ENCODE measurements at places on chromosomes 7 and 10.
A peak's percentile ranks its signal among the peaks of the same experiment; 100 is the strongest.

GRCh38 chr10:17476073-17476472 is 21.7 kb upstream of the ST8SIA6 start:
- no peak for DNase-seq

- DNase-seq, result peak; percentile 73
These were observed 784 bp upstream of the SERPINE1 start for GRCh38 chr7:101125989-101126650.

- no peak for DNase-seq
These were observed 13.6 kb downstream of the LOXL4 start for GRCh38 chr10:98254234-98254974.

- DNase-seq, result no peak
These were observed 108.7 kb downstream of the ETV1 start for GRCh38 chr7:13880789-13881188.

- DNase-seq, result no peak
These were observed 24.3 kb downstream of the SUN3 start for GRCh38 chr7:48004638-48005037.

- peak; percentile 29 for DNase-seq
These were observed 126.7 kb upstream of the PRSS58 start for GRCh38 chr7:142384493-142384922.

- no peak for DNase-seq
These were observed 10.4 kb downstream of the STMP1 start for GRCh38 chr7:135672560-135673359.

DNA sequence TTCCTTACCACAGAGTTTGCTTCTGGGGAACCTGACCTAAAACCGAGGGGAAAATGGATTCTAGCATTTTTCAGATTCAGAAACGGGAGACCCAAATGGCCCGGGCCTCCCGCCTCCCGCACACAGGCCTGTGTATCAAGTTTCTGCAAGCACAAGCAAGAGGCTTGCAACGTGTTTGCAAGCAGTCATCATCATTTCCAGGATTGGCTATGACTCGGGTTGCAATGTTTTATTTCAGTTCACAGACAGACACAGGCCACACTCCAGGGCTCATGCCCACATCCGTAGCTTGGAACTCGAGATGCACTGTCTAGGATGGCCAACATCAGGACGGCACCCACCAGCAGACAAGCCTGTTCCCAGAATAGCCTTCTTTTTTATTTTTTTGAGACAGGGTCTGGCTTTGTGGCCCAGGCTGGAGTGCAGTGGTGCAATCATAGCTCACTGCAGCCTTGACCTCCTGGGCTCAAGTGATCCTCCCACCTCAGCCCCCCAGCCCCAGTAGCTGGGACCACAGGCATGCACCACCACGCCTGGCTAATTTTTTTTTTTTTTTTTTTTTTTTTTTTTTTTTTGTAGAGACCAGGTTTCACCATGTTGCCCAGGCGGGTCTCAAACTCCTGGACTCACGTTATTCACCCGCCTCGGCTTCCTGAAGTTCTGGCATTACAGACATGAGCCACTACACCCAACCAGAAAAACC is 68.1 kb upstream of the FOXK1 start:
- DNase-seq, result no peak

DNA sequence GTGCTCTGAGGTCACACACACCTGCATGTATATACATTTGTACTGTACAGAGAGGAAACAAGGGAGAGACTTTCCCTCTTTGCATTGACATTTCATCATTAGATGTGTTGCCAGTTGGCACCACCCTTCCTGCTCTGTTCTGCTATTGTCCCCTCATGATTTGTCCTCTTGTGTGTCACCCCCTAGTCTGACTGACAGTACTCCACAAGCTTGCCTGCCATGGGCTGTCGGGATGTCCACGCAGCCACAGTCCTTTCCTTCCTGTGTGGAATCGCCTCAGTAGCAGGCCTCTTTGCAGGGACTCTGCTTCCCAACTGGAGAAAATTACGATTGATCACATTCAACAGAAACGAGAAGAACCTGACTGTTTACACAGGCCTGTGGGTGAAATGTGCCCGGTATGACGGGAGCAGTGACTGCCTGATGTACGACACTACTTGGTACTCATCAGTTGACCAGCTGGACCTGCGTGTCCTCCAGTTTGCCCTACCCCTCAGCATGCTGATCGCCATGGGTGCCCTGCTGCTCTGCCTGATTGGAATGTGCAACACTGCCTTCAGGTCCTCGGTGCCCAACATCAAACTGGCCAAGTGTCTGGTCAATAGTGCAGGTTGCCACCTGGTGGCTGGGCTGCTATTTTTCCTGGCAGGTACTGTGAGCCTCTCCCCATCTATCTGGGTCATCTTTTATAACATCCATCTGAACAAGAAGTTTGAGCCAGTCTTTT is 9.4 kb downstream of the CLDN12 start:
- DNase-seq, result no peak

GRCh38 chr10:125533866-125534265 is 149.1 kb downstream of the TEX36 start:
- no peak for DNase-seq

- no peak for DNase-seq
These were observed 3.6 kb upstream of the ARID5B start for GRCh38 chr10:61897671-61898434.

- DNase-seq, result no peak
These were observed 33.1 kb upstream of the RPA3 start for GRCh38 chr7:7751243-7752092.

DNA sequence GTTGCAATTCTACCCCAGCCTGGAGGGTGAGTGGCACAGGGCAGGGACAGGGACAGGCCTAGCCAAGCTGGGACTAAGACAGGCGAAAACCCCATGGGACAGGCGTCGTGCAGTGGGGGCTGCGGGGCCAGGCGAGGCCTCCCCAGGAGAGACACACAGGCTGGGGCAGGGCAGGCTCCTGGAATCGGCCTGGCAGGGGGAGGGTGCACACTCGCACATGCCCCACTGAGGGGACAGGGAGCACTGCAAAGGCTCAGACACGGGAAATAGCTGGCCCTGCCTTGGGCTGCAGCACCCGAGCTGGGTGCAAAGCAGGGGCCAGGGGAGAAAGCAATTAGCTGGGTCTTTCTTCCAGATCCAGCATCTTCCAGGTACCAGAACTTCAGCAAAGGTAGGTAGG is 10.4 kb downstream of the LAT2 start:
- DNase-seq, result no peak

Measured in T1000 (cell line).